ENCODE measurements at places on chromosomes 1 and 21. TPM values are rescaled to one million over a fixed set of nuclear protein-coding genes. Genes with fewer than 3 reads are reported as not detected.

The STUM gene
- total RNA-seq = not detected

DNA sequence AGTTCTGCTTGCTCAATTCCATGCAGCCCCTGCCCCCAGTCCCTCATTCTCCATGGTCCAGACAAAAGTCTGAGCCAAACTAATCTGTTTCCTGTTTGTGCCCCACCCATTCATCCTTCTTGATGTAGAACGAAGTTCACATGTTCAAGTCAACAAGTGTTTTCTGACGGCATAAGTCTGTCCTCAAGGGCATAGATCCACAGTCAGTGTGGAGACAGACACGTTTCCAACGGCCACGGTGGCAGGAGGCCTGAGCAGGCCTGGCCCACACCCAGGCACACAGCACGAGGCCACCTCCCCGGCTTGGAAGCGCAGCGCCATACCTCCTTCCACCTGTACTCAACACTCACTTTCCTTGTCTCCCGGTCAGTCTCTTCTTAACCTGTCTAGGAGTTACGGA lies 16.1 kb downstream of the ADORA1 start:
- no peak for DNase-seq
- no peak overlapping the region for H3K4me3 ChIP-seq
- H3K36me3 ChIP-seq = no peaks in the 10 kb centered on the region
- H3K27ac ChIP-seq = no peak overlapping the region

- no peak for DNase-seq
- no peaks in the 10 kb centered on the region for H3K27me3 ChIP-seq
- H3K27ac ChIP-seq = no peak overlapping the region
Measured at GRCh38 chr1:93765099-93765498, 83.5 kb upstream of the BCAR3 start.

- peaks cover 22% of the 10 kb centered on the region for H3K36me3 ChIP-seq
- no peak for DNase-seq
- no peaks in the 10 kb centered on the region for H3K27me3 ChIP-seq
- H3K4me1 ChIP-seq = peaks cover 8% of the 10 kb centered on the region
Measured at GRCh38 chr21:44615911-44616590, 4.2 kb downstream of the KRTAP10-8 start.

Data from activated T-helper 2 cell treated with anti-CD3 and anti-CD28 coated beads, Interferon-gamma antibody, Interleukin-2, Interleukin-4, amounts not matched to agents 10 μg/mL and 5 μg/mL and 100 μg/mL, durations not matched to agents 14 hours and 24 hours and 36 hours (primary cell).